Right lobe of liver (tissue), 6 donors: ENCODE measurements at places on chromosomes 4 and X. TPM values are rescaled to one million over a fixed set of nuclear protein-coding genes. Genes with fewer than 3 reads are reported as not detected.

GRCh38 chr4:123867910-123868587 lies 471.5 kb downstream of the SPRY1 start:
- H3K27me3 ChIP-seq, result no peaks in the 10 kb centered on the region
- no peak for DNase-seq
- H3K4me1 ChIP-seq, result no peaks in the 10 kb centered on the region
- no peaks in the 10 kb centered on the region for H3K36me3 ChIP-seq
- H3K27ac ChIP-seq, result no peak overlapping the region

- no peaks in the 10 kb centered on the region for H3K36me3 ChIP-seq
- no peak for DNase-seq
- no peaks in the 10 kb centered on the region for H3K4me1 ChIP-seq
- H3K27ac ChIP-seq, result no peak overlapping the region
- no peaks in the 10 kb centered on the region for H3K27me3 ChIP-seq
These were observed 47.3 kb downstream of the SEPSECS start for GRCh38 chr4:25112995-25113380.

GRCh38 chr4:141078871-141079270 lies 54.4 kb downstream of the RNF150 start:
- H3K4me3 ChIP-seq, result no peak overlapping the region
- H3K27me3 ChIP-seq, result no peaks in the 10 kb centered on the region
- DNase-seq, result no peak
- no peak overlapping the region for H3K27ac ChIP-seq

DNA sequence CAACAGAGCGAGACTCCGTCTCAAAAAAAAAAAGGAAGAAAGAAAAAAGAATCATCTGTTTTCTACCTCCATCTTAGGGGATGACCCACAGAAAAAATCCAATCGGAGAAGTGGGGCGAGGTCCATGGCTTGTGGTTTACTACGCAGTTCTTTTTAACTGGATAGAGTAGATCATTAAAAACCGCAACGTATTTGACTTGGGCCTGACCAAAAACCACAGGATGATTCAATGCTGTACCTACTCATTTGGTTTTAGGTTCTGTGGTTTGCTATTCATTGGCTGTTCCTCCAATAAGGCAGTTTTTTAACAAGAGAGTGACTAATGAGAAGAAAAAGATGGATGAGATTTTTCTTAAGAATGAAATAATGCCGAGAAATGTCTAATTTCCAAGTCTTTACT lies 83.7 kb downstream of the FREM3 start:
- no peak overlapping the region for H3K27ac ChIP-seq
- no peak for DNase-seq
- no peaks in the 10 kb centered on the region for H3K4me1 ChIP-seq
- H3K4me3 ChIP-seq, result no peak overlapping the region
- no peaks in the 10 kb centered on the region for H3K27me3 ChIP-seq

DNA sequence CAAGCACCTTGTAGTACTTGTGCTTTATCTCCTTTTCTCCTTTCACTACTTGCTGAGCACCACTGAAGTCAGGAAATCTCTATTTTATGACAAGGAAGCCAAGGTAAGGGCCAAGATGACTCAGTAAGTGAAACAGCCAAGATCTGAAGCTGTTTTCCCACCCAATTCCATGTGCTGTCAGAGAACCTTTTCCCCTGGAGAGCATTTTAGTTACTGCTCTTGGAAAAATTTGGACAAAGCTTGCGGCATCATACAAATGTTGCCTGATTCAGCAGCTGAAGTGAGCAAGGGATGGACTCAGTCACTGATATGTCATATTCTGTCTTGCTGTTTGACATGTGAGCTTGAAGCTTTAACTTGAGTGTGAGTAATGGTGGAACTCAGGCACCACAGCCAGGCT lies 391.4 kb downstream of the RAB28 start:
- H3K27me3 ChIP-seq, result no peaks in the 10 kb centered on the region
- no peak for DNase-seq
- no peaks in the 10 kb centered on the region for H3K36me3 ChIP-seq
- H3K4me3 ChIP-seq, result no peak overlapping the region

DNA sequence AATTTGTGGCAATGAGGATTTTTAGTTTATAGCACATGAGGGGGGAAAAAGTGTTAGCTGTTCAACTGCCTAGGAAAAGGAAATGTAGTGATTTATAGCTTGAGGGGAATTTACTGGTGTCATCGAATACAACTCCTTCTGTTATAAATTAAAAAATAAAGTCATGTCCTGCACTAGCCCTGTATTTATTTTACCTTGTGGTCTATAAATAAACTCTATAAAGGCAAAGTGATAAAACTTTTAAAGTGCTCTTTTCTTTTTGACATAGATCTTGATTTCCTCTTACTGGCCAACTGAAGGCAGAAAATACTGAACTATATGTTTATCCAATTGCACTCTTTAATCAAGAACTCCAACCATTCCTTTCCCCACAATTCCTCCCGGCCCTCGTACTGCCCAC lies 672.1 kb upstream of the SLIT2 start:
- no peak overlapping the region for H3K4me3 ChIP-seq
- no peaks in the 10 kb centered on the region for H3K4me1 ChIP-seq
- H3K27ac ChIP-seq, result no peak overlapping the region

DNA sequence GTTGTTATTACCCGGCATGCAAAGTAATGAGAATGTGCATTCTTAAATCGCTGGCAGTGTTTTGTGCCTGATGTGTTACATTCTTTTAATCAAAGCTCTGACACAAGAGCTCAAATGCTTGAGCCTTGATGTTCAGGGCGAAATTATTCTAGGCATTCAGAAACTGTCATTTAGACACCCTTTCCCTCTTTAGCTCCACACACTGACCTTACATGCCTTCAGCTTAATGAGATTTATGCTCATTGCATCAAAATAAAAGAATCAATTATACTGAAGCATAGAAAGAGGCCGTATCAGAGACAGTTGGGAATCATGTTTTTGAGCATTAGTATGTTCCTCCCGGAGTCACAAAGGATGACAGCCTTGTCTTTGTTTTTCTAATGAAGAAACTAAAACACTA lies 56.7 kb downstream of the FAM114A1 start:
- no peaks in the 10 kb centered on the region for H3K27me3 ChIP-seq
- DNase-seq, result no peak
- peaks cover 2% of the 10 kb centered on the region for H3K36me3 ChIP-seq
- H3K4me1 ChIP-seq, result no peaks in the 10 kb centered on the region

- no peak for DNase-seq
- no peaks in the 10 kb centered on the region for H3K36me3 ChIP-seq
- H3K27me3 ChIP-seq, result no peaks in the 10 kb centered on the region
- no peak overlapping the region for H3K27ac ChIP-seq
- no peak overlapping the region for H3K4me3 ChIP-seq
These were observed 304.4 kb downstream of the EVC2 start for GRCh38 chr4:5403746-5404497.

GRCh38 chrX:44040406-44040805 lies 67.2 kb upstream of the NDP start:
- H3K4me3 ChIP-seq, result no peak overlapping the region
- no peak for DNase-seq
- no peaks in the 10 kb centered on the region for H3K27me3 ChIP-seq
- H3K36me3 ChIP-seq, result no peaks in the 10 kb centered on the region

DNA sequence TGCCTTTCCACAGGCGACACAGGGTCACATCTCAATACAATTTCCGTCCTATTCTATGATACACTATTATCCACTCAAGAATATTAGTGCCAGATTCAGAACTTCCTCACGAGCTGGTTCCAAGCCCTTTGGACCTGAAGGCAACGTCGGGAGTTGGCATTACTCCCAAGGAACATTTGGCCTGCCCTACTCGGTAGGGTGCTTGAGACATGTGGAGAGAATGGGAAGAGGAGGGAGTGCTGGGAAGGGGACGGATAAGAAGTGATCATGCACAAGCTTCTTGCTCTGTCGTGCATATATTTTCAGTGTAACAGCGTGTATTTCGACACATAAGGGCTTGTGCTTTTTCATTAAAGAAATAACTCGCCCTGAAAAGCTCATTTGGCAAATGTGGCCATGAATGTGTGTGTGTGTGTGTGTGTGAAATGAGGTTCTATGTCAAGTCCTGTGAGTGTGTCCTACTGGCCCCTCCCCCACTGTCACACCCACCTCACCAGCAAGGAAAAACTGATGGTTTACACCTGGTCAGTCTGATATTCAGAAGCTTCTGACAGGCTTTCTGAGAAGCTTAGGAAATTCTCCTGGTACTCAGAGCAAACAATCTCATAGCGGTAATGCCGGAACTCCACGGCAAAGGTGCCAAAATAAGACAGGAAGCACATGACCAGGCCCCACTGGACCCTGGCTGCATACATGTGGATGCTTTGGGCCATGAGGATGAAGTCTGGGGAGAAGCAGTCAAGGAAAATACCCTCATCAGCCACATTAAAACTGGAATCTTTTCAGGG lies 54.8 kb downstream of the ENOPH1 start:
- H3K27ac ChIP-seq, result no peak overlapping the region
- no peaks in the 10 kb centered on the region for H3K27me3 ChIP-seq
- no peaks in the 10 kb centered on the region for H3K4me1 ChIP-seq
- no peaks in the 10 kb centered on the region for H3K36me3 ChIP-seq
- H3K4me3 ChIP-seq, result no peak overlapping the region
- no peak for DNase-seq

DNA sequence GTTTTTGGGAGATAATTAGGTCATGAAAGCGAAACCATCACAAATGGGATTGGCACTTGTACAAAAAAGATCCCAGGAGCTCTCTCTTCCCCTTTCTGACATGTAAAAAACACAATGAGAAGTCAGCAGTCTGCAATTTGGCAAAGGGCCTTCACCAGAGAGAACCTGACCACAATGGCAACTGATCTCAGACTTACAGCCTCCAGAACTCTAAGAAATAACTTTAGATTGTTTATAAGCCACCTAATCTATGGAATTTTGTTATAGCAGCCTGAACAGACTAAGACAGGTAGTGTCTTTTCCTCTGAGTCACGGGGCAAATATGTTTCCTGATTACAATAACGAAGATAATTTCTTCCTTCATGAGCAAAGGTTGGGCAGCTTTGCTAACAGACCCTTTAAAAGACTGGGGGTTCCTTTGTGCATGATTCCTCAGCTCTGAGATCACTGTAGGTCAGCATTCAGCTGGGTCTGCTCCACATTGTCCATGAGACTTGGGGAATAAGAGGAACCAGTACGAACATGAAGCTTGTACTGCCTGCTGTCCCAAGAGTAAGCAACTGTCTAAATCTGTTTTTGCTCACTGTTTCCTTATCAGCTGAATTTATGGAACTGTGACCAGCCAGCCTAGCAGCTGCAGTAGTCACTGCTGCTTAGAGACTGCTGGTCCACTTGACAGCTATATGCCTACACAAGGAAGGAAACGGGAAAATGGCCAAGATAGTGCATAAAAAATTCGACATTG lies 191.6 kb downstream of the ANAPC10 start:
- H3K4me1 ChIP-seq, result no peaks in the 10 kb centered on the region
- no peak overlapping the region for H3K27ac ChIP-seq
- H3K4me3 ChIP-seq, result no peak overlapping the region
- H3K27me3 ChIP-seq, result no peaks in the 10 kb centered on the region

GRCh38 chr4:108372681-108373080 lies 203.9 kb upstream of the LEF1 start:
- no peaks in the 10 kb centered on the region for H3K36me3 ChIP-seq
- H3K27me3 ChIP-seq, result no peaks in the 10 kb centered on the region
- H3K27ac ChIP-seq, result no peak overlapping the region
- no peaks in the 10 kb centered on the region for H3K4me1 ChIP-seq
- H3K4me3 ChIP-seq, result no peak overlapping the region

DNA sequence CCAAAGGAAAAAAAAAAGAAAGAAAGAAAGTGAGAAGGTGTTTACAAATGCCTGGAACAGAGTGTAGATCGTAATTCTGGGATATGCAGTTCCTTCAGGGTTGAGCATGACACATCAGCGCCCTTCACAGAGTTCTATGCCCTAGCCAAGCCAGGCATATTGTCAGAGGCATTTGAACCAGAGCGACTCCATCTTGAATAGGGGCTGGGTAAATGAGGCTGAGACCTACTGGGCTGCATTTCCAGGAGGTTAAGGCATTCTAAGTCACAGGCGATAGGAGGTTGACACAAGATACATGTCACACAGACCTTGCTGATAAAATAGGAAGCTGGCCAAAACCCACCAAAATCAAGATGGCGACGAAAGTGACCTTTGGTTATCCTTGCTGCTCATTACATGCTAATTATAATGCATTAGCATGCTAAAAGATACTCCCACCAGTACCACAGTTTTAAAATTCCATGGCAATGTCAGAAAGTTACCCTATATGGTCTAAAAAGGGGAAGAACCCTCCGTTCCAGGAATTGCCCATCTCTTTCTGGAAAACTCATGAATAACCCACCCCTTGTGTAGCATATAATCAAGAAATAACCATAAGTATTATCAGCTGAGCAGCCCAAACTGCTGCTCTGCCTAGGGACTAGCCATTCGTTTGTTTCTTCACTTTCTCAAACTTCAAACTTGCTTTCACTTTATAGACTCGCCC lies 23.5 kb upstream of the LRBA start:
- H3K27ac ChIP-seq, result no peak overlapping the region
- DNase-seq, result no peak
- H3K4me1 ChIP-seq, result no peaks in the 10 kb centered on the region

GRCh38 chr4:19698961-19699360 lies 552.7 kb upstream of the SLIT2 start:
- H3K27ac ChIP-seq, result no peak overlapping the region
- no peak for DNase-seq
- no peaks in the 10 kb centered on the region for H3K36me3 ChIP-seq
- no peak overlapping the region for H3K4me3 ChIP-seq

DNA sequence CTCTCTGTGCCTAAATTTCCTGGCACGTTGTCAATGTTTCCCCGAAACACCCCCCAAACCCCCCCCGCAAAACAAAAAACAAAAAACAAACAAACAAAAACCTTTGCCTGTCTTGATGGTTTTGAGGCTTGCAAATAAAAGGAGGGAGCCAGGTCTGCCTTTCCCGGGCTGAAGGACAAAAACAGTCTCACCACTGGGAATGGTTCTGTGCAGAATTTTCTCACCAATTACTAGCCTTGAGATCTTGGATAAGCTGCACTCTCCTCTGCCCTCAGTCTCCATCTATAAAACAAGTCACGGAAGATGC lies 15.5 kb downstream of the NKX3-2 start:
- H3K4me1 ChIP-seq, result peaks cover 5% of the 10 kb centered on the region
- peaks cover 43% of the 10 kb centered on the region for H3K27me3 ChIP-seq
- no peak for DNase-seq
- H3K36me3 ChIP-seq, result no peaks in the 10 kb centered on the region
- no peak overlapping the region for H3K27ac ChIP-seq
- H3K4me3 ChIP-seq, result no peak overlapping the region

GRCh38 chrX:18886344-18887161 lies 97.4 kb downstream of the PHKA2 start:
- DNase-seq, result peak; percentile 76
- H3K4me3 ChIP-seq, result peak overlapping the region; percentile 21
- H3K4me1 ChIP-seq, result no peaks in the 10 kb centered on the region
- no peaks in the 10 kb centered on the region for H3K27me3 ChIP-seq

Gene ARAF
- 33.1 TPM for total RNA-seq

Gene TSPAN7
- total RNA-seq, result 24.4 TPM

Gene SPINK2
- total RNA-seq, result not detected

Gene ZNF630
- total RNA-seq, result 0.84 TPM

Gene MAGEA6
- total RNA-seq, result not detected

Gene GAGE12J
- total RNA-seq, result not detected

Gene USP17L26
- not detected for total RNA-seq
